ENCODE measurements at places on chromosomes 2 and 18.

DNA sequence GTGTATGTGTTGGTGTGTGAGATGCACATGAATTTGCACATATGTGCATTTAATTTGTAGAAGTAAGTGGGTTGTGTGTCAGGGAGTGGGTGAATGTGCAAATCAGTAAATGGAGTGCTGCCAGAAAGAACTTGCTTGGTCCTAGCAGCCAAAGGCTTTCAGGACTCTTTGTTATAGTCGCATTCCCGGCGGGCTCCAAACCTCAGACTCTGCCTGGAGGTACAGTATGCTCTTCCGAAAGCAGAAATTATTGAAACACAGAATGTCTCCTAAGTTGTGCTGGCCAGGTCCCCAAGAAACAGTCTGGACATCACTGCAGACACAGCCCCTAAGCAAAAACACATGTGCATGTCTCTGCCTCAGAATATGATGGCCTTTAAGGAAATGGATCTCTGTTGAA lies 232.4 kb downstream of the INSIG2 start:
- DNase-seq, result no peak

DNA sequence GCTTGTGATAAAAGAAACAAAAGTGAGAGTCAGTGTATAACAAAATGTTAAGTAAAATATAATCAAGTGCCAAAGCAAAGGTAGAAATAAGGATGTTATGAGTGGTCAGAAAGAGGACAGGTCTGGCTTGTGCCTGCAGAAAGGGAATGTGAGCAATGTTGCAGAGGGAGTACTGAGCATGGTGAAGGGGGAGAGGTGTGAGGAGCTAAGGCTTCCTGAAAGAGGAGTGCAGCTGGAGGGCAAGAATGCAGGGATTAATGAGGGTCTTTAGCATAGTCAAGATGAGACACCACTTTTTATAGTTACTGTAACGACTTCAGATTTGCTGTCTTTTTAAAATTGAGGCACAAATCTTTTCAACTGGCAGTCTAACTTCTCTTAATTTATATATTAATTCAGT lies 22.0 kb upstream of the FIGN start:
- no peak for DNase-seq

DNA sequence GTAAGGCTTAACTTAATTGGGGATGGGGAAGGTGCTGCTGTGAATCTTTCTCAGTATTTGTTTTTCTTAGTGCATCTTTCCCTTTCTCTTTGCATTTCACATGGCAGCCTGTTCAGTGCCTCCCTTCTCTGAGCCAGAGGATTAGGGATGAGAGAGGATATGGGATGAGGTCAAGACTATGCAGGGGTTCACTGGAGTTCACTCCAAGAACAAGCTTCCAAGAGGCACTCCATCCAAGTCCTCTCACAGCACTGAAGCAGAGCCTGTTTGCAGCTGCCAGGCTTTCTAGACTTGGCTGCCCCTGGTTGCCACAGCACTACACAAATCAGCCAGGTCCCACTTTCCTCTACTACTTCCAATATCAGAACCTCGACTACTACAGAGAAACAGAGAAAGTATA lies 80.3 kb upstream of the GYPC start:
- DNase-seq, result no peak

DNA sequence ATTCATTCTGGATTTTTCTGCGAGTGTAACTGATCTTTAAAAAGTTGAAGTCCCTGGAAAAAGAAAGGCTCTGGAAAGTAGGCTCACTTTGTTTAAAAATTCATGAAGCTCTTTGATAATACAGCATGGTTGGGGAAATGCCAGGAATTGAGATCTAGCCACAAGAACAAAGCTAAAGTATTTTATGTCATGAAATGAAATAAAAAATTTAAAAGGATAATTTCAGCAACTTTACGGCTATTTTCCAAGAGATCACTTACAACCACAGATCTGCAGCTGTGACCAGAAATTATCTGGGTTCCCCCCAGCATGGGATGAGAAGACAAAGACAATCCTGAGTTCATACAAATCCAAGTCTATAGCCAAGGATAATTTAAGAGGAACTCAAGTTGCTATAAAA lies 25.3 kb upstream of the RFX8 start:
- DNase-seq, result no peak

DNA sequence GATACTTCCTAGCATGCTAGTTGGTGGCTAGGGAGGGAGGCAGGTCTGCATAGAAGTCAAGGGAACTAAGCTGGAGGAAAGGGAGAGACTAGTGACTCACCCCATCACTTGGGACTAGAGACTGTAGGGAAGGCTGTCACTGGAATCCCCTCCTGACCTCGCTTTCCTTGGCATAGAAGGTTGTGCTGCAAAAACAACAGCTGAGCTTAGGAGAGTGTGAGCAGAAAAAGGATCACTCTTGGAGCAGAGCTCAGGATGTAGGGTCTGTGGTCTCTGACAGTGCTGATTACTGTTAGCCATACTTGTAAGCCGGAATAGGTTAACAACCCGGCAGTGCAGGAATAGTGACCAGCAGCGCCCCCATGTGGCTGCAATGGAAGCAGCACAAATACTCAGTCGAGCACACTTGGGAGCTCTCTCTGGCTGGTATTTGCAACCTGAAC lies 66.9 kb upstream of the SMAD2 start:
- DNase-seq, result no peak

- DNase-seq, result no peak
These were observed 99.7 kb downstream of the SMAD2 start for GRCh38 chr18:47830772-47831171.

- DNase-seq, result no peak
These were observed 98.7 kb downstream of the FHOD3 start for GRCh38 chr18:36396190-36396589.

DNA sequence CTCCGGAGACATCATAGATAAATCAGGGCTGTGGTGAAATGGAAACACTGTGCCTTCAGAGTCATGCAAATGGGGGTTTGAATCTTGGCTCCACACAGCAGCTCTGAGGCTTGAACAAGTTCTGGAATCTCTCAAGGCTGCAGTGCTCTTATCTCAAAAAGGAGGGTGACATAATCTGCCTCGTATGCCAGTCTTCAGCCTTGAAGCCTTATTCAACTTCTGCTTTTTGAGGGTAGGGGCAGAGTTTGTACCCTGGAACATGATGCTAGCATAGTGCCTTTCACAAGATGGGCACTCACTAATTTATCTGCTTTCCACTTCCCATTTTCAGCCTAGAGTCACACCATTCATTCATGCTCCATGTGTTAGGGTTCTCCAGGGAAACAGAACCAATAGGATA lies 42.3 kb downstream of the GATA6 start:
- no peak for DNase-seq

- peak; percentile 39 for DNase-seq
These were observed 326.2 kb upstream of the SOX11 start for GRCh38 chr2:5365871-5366461.

DNA sequence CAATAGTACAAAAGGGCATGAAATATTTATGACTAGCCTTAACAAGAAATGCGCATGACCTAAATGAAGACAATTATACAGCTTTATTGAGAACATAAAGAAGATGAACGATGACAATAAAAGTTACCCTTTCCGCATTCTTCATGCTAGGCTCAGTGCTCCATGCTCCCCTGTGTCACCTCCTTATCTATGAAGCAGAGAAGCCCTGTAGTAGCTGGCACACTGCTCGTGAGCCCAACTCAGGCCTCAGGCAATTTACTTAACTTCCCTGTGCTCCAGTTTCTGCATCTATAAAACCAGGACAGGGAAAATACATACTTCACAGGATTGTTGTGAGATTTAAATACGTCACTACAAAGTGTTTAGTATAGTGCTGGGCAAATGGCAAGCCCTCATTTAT lies 34.5 kb upstream of the NABP1 start:
- no peak for DNase-seq

- no peak for DNase-seq
These were observed 55.4 kb upstream of the NCOA1 start for GRCh38 chr2:24435391-24436316.

- no peak for DNase-seq
These were observed 48.3 kb upstream of the SEMA4C start for GRCh38 chr2:96918092-96918753.

DNA sequence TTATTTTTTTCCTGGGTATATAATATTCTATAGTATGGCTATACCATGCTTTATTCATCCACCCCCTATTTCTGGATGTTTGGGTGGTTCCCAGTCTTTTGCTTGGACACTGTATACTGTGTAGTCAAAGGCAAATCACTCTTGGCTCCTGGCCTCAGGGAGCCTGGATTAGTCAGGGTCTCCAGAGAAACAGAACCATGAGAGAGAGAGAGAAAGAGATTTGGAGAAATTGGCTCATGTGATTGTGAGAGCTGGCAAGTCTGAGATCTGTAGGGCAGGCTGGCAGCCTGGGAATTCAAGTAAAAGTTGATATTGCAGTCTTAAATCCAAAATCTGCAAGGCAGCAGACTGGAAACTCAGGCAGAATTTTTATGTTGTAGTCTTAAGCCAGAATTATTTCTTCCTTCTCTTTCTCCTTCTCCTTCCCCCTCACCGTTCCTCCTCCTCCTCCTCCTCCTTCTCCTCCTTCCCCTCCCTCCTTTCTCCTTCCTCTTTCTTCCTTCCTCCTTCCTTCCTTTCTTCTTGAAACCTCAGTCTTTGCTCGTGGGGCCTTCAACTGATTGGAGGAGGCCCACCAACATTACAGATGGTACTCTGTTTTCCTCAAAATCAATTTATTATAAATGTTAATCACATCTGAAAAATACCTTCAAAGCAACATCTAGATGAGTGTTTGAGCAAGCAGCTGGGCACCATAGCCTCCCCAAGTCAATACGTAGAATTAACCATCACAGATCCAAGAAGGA lies 33.0 kb downstream of the CTIF start:
- no peak for DNase-seq

GRCh38 chr2:136204971-136205370 lies 87.0 kb upstream of the CXCR4 start:
- DNase-seq, result no peak

- no peak for DNase-seq
These were observed 435.4 kb downstream of the BCL11A start for GRCh38 chr2:60118061-60118460.

DNA sequence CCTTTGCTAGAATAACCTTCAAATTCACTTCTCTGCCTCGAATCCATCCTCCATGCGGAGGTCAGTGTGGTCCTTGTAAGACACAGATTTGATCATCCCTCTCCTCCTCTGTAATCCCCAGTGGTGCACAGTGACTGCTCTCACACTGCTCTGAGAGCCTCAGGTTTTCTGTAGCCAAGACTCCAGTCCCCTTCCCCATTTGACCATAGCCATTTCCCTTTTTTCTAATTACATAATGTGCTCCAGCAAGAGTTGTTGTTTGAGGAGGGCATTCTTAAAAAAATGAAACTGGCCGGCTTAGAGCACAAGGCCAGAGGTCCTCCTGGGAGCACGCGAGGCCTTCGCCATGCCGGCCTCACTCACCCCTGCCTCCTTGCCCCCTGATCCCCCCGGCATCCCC lies 34.7 kb upstream of the LPIN1 start:
- DNase-seq, result no peak
